ENCODE measurements at places on chromosomes 6 and 20. TPM values are rescaled to one million over a fixed set of nuclear protein-coding genes. Genes with fewer than 3 reads are reported as not detected.

DNA sequence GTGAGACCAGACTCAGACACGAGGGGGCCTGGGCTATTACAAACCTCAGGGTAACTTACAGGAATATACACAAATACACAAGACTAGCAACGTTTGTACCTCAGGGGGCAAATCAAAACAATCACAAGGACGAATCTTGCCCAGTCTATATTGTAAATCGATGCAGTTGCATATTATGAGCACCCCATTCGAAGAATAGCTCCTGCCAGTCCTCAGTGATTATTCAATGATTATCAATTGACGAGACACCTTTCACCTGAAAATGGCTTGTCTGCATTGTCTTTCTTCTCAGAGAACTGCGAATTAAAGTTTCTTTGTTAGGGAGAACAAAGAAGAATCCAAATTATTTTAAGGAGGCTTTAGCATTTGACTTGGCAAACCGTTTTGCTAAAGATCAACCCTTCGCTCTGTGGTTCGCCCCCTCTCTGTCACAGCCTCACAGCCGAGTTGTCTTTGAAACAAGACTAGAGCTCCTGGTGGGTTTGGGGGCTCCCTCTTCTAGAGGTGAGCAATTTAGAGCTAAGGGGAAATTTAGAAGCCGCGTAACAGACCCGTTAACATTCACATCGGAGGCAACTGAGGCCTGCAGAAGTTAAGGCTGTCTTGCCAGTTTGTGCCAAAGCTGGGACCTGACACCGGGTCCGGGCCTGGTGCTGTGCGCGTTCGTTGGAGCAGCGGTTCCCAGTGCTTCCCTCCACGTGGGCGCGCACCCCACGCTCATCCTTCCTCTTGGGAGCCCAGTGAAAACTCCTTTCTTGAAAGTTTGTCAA, 24.9 kb upstream of the MAP3K7 start:
- H3K4me1 ChIP-seq = no peaks in the 10 kb centered on the region
- no peaks in the 10 kb centered on the region for H3K36me3 ChIP-seq
- H3K27me3 ChIP-seq = no peaks in the 10 kb centered on the region
- no peak overlapping the region for H3K4me3 ChIP-seq

DNA sequence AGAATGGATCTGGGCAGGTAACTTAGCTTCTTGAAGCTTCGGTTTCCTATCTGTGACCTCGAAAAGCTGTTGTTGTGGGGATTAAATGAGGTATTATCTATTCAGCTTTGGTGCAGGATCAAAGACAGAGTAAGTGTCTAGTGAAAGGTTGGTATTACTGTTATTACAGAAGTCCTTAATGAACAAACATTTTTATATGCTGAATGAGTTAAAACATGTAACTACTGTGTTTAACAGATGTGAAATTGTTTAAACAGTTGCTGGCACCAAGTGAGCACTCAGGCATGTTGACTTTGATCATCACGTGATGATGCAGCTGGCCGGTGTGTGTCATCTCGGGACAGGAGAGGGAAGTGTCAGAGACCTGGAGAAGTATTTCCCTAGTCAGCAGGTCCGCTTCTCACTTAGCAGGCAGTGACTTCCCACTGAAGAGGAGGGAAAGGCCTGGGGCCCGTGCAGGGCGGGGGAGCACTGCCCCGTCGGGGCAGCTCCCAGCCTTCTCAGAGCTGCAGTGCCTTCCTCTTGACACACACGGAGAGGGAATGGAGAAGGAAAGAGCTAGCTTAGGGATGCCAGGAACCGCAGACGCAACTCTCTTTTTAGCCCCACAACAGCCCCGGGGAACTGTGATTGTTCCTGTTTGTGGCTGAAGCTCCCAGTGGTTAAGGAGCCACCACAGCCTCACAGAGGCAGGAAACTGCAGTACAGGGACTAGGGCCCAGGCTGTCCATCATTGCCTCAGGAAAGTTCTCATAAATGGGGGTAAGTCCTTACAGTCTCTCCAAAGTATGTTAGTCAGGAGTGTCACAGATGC, 18.0 kb downstream of the TUBB2A start:
- H3K36me3 ChIP-seq = no peaks in the 10 kb centered on the region
- no peaks in the 10 kb centered on the region for H3K27me3 ChIP-seq
- DNase-seq = peak; percentile 65
- H3K4me3 ChIP-seq = no peak overlapping the region
- H3K27ac ChIP-seq = peak overlapping the region; percentile 49

GRCh38 chr6:25472306-25472705, 179.7 kb upstream of the SCGN start:
- DNase-seq = no peak
- no peak overlapping the region for H3K27ac ChIP-seq
- H3K4me1 ChIP-seq = no peaks in the 10 kb centered on the region
- no peak overlapping the region for H3K4me3 ChIP-seq

DNA sequence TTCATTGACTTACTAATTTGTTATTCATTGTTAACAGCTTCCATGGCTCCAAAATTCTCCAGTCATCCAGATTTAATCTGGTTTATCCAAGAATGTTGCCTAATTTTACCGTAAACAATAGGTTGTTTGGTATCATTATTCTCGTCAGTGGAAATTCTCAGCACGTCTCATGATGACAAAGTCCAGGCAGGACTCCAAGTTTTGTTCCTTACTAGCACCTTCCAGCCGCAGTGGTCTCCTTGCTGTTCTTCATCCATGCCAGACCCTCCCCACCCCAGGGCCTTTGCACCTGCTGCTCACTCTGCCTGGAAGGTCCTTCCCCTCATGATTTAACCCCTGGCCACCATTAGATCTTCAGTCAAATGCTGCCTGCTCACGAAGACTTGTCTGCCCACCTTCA, 48.1 kb upstream of the NAA20 start:
- no peak for DNase-seq
- H3K4me1 ChIP-seq = peaks cover 19% of the 10 kb centered on the region
- peaks cover 30% of the 10 kb centered on the region for H3K36me3 ChIP-seq
- peak overlapping the region; percentile 64 for H3K27ac ChIP-seq
- no peak overlapping the region for H3K4me3 ChIP-seq

DNA sequence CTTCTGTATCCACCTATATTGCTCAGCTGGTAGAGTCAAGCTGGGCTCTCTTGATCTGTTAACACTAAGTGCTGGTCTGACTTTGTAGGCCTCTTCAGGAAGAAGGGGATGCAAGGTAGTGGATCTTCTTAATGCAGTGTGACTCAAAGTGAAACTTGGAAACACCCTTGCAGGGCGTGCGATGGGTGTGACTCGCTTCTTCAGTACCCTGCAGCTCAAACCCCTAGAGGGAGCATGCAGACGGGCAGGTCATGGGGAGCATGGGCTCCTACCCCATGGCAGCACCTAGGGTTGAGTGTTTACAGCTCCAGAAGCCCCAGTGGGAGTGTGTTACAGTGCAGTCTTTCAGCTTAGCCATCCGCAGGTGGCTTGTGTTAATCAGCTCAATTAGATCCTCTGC, 757 bp upstream of the SAMD3 start:
- no peak for DNase-seq
- H3K27ac ChIP-seq = no peak overlapping the region
- no peak overlapping the region for H3K4me3 ChIP-seq
- no peaks in the 10 kb centered on the region for H3K27me3 ChIP-seq

DNA sequence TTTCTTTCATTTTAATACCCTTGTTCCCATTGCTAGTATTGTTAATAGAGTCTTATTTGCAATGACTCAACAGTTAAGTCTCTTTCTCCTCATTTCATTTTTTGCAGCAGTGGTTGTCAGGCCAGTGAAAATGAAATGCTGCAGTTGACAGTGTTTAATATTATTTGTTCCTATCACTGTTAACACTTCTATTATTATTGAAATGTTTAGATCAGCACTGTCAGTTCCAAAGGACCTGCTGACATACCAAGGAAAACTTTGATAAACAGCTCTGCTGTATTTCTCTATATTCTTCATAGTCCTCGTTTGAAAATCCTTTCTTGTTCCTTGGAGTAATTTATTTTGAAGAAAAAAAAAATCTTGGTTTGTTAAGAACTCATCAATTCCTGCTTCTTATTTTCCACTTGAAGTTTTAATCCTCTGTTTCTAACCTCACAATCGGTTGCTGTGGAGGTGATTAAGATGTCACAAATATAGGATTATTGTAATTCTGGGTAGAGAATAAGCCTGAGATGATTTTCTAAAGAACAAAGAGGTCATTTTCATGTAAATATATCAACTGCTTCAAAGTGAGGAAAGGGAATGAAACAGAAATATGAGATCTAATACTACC, 1065.9 kb upstream of the CITED2 start:
- no peak overlapping the region for H3K4me3 ChIP-seq
- no peaks in the 10 kb centered on the region for H3K36me3 ChIP-seq
- no peak overlapping the region for H3K27ac ChIP-seq
- no peaks in the 10 kb centered on the region for H3K4me1 ChIP-seq
- no peaks in the 10 kb centered on the region for H3K27me3 ChIP-seq

DNA sequence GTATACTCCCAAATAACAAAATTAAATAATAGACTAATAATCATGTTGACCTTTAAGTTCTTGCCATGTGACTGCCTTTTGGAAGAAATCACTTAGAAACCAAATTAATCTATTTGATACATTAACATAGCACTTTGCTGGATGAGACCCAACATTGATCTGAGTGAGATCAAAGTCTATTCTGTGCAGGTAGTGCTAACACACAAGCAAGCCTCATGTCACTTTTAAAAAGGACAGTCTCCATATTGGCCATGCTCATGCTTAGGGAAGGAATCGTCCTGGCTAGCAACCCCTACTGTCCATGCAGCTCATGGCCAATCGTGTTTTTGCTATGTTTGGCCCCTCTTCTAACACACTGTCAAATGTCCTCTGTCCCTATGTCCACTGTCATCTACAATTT, 35.8 kb upstream of the RNF217 start:
- H3K27ac ChIP-seq = no peak overlapping the region
- no peak overlapping the region for H3K4me3 ChIP-seq
- H3K27me3 ChIP-seq = no peaks in the 10 kb centered on the region
- no peaks in the 10 kb centered on the region for H3K4me1 ChIP-seq

GRCh38 chr6:33755070-33755869, 8.6 kb upstream of the IP6K3 start:
- DNase-seq = peak; percentile 55
- no peaks in the 10 kb centered on the region for H3K36me3 ChIP-seq
- peaks cover 3% of the 10 kb centered on the region for H3K4me1 ChIP-seq

DNA sequence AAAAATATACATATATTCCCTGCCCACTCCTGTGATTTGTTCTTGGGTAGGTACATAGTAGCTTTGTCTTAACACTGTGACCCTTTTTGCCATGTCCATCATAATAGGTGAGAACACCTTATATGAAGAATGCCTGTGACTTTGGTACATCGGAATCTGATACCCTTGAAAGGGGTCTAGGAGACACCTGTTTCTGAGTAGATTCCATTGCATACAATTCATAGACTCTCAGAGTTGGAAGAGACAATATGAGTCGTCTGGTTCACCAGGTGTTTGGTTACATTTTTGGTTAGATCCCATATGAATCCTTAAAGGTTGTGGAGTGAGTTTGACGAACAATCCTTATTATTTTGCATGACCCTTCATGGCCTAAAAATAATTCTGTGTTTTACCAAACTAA, 36.3 kb downstream of the RNF144B start:
- H3K36me3 ChIP-seq = no peaks in the 10 kb centered on the region
- H3K27me3 ChIP-seq = no peaks in the 10 kb centered on the region
- no peaks in the 10 kb centered on the region for H3K4me1 ChIP-seq
- H3K4me3 ChIP-seq = no peak overlapping the region
- H3K27ac ChIP-seq = no peak overlapping the region
- DNase-seq = no peak

GRCh38 chr6:147757291-147757690, 248.8 kb downstream of the SAMD5 start:
- H3K4me1 ChIP-seq = no peaks in the 10 kb centered on the region
- H3K27me3 ChIP-seq = no peaks in the 10 kb centered on the region
- H3K27ac ChIP-seq = no peak overlapping the region
- H3K36me3 ChIP-seq = no peaks in the 10 kb centered on the region
- H3K4me3 ChIP-seq = no peak overlapping the region
- DNase-seq = no peak

DNA sequence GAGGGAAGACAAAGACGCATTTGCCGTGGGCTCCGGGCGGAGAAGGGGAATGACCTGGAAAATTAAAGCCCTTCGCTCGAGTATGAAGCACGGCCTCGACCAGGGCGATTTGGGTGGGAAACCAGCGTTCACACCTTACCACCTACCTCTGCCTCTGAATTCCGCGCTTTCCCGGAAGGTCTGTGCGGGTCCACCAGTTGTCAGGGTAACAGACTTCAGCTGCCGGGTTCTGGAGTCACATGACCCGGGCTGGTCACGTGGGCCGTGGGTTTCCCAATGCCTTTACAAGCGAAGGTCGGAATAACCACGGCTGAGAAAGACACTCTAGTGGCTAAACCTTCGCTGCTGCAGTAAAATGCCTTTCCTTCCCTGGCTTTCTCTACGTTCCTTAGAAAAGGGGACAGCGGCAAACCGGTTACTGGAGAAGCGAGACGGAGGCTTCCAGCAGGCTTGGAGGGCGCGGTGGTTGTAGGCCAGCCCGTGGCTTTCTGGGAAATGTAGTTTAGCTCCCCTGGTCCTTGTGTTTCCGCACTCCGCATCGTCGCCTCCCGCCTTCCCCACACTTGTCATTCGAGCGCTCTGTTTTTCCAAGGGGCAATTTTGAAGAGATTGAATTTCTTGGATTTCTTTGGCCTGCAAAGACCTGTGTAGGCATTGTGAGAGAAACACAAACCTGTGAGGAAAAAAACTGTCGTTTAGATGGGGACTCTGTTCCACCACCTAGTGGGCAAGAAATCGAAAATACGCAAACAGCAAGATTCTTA, at the start of gene CEP162:
TSS of gene CEP162 (minus strand) at position 210 of the 764 bp plus-strand sequence. CDS start 1,250 bp downstream, outside the sequence.
- peak within 1 kb of the TSS; percentile 100 for H3K4me3 ChIP-seq
- no peaks in the 10 kb centered on the region for H3K27me3 ChIP-seq
- H3K36me3 ChIP-seq = no peaks in the 10 kb centered on the region

DNA sequence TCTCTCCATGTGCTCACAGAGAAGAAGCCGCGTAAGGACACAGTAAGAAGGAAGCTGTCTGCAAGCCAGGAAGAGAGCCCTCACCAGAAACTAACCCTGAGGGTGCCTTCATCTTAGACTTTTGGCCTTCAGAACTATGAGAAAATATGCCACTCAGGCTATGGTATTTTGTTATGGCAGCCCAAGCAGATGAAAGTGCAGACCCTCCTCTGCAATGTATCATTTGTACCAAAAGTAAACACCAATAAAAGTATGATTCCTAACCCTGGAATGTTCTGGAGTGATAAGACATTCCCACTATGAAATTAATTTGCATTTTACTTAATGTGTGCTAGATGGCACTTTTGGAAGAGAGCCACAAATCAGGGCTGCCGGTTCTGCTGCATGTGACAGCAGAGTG, 594.3 kb downstream of the UTRN start:
- H3K27me3 ChIP-seq = no peaks in the 10 kb centered on the region
- H3K27ac ChIP-seq = no peak overlapping the region
- no peak overlapping the region for H3K4me3 ChIP-seq

GRCh38 chr6:8437813-8438212, 2.5 kb upstream of the SLC35B3 start:
- no peaks in the 10 kb centered on the region for H3K4me1 ChIP-seq
- no peak for DNase-seq
- H3K36me3 ChIP-seq = no peaks in the 10 kb centered on the region
- no peak overlapping the region for H3K4me3 ChIP-seq
- no peaks in the 10 kb centered on the region for H3K27me3 ChIP-seq

- H3K4me1 ChIP-seq = peaks cover 23% of the 10 kb centered on the region
- no peaks in the 10 kb centered on the region for H3K27me3 ChIP-seq
Measured at GRCh38 chr6:7137335-7138045, 29.7 kb downstream of the RREB1 start.

C6orf118 gene
- 0.57 TPM for total RNA-seq

DCBLD1 gene
- 9.6 TPM for total RNA-seq

TMEM181 gene
- 19.9 TPM for total RNA-seq

CCR6 gene
- 0.54 TPM for total RNA-seq

RAD21L1 gene
- not detected for total RNA-seq

CTAGE9 gene
- total RNA-seq = not detected

STX11 gene
- 6.7 TPM for total RNA-seq

TENT5A gene
- total RNA-seq = 13.4 TPM

Measured in kidney (tissue), 22 donors.